ENCODE measurements at places on chromosomes 1 and 21.

DNA sequence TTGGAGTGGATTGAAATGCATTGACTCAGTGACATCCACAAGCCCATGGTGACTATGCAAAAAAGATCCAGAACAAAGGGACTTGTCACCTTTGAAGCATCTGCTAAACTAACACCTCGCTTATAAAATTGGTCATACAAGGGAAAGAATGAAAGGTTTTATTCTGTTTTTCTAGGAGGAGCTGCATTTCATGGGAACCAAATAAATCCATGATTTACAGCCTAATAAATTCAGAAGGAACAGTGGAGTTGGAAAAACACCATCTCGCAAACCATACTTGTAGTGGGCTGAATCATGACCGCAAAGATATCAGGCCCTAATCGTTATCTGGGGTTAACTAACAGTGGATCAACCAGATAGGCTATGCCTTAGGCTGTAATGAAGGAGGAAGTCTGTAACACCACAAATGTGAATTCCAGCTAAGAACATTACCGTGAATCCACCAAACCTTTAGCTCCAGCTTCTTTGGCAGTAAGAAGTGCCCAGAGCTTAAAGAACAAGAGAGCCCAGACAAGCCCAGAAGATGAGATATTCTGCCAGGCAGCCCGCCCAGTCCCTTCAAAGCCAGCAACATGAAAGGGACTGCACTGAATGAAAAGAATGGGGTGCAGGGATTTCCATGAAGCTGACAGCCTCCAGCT lies 27.4 kb downstream of the RSPH1 start:
- no peak for DNase-seq

- DNase-seq: no peak
These were observed 76.3 kb downstream of the MEGF6 start for GRCh38 chr1:3534803-3535637.

DNA sequence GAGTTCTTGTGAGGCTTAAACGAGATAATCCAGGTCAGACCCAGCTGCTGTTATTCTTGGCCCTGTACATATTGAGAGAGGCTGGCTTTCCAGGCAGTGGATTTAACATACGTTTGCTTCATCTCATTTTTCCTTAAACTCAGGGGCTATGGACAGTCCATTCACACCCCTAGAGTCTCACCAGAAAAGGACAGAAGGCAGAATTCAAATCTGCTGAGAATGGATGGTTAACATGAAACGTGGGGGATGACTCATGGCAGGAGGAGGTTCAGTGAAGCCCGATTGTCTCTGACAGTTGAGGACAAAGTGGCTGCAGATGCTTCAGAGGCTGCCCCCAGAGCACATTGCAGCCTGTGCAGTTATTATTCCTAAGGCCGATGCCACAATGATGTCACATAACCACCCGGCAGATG lies 39.5 kb downstream of the TGFB2 start:
- DNase-seq: no peak

DNA sequence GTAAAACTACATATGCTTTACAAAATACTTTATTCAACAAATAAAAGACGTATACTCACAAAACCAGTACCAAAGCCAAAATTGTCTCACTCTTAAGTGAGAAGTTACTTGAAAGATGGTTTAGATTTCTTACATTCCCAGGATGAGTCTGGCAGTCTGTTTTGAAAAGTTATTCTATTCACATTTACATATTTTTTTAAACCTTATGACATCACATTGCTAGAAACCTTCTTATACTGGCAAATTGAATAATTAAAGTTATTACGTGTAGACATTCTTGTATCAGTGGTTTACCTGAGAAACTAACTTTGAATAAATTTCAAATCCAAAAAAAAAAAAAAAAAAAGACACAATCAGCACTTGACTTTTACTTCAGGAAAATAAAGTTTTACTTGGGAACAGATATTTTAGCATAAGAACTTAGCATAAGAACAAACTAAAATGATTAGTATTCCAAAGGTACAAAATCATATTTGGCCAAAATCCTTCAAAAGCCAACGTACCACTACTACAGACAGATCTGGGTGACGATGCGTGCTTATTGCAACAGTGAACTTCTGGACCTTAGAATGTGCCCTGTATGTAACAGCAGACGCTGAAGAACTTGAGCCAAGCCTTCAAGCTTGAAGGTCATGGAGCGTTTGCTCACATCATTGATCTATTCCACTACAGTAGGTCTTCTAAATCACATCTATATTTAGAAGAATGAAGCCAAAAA lies 2.5 kb downstream of the CDC42BPA start:
- DNase-seq: no peak

- no peak for DNase-seq
These were observed 36.5 kb downstream of the LHX4 start for GRCh38 chr1:180266275-180267210.

All from HL-60 (cell line).